ENCODE measurements at places on chromosomes 12 and 14. TPM values are rescaled to one million over a fixed set of nuclear protein-coding genes. Genes with fewer than 3 reads are reported as not detected.
A peak's percentile ranks its signal among the peaks of the same experiment; 100 is the strongest.

GRCh38 chr12:22626406-22626805, 1.4 kb downstream of the ETNK1 start:
- peak; percentile 11 for DNase-seq

GRCh38 chr12:96208346-96208745, 14.2 kb downstream of the ELK3 start:
- DNase-seq: peak; percentile 25

DNA sequence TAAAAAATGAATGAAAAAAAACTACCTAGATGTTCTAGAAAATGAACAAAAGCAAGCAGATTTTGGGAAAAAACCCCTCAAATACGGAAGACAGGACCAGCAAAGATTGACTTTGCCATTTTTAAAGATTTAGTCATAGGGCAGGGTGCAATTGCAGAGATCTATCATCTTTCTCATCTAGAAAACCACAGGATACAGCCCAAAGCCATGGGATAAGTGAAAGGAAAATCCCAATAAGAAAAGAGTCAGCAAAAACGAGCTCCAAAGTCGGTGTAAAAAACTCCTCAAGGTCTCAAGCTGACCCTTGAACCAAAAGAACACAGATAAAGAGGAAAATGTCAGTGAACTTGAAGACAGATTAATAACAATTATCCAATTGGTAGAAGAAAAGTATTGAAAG, 28.0 kb downstream of the CEP290 start:
- DNase-seq: peak; percentile 20

- no peak for DNase-seq
Observed at GRCh38 chr14:65075628-65076325, 26.5 kb downstream of the MAX start.

DNA sequence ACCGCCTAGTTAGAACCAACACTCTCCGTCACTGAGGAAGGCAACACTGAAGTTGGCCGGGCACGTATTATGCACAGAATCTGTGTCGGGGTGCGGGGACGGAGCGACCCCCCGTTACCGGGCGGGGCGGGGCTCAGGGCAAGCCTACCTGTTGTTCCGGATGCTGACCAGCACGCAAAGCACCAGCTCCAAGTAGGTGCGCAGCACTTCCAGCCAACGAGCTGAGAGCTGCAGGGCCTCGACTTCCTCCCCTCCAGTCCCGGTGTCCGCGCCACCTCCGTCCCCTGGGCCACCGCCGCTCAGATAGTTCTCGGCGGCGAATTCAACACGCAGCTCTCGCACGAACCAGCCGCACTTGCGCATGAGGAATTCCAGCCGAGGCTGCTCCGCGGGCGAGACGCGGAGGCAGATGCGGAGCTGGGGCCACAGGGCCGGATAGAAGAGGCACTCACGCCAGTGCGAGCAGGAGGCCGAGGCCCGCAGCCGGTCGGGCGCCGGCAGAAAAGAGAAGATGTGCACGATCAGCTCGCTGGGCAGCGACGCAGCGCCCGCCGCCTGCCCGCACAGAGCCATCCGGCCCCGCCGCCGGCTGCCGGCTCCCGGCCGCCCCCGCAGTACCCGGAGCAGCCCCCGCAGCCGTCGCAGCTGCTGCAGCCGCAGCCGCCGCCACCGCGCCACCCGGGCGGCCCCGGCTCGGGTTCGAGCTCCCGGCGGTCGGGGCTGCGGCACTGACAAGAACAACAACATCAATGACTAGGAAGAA, 636 bp downstream of the FBXO33 start:
- peak; percentile 40 for DNase-seq

DNA sequence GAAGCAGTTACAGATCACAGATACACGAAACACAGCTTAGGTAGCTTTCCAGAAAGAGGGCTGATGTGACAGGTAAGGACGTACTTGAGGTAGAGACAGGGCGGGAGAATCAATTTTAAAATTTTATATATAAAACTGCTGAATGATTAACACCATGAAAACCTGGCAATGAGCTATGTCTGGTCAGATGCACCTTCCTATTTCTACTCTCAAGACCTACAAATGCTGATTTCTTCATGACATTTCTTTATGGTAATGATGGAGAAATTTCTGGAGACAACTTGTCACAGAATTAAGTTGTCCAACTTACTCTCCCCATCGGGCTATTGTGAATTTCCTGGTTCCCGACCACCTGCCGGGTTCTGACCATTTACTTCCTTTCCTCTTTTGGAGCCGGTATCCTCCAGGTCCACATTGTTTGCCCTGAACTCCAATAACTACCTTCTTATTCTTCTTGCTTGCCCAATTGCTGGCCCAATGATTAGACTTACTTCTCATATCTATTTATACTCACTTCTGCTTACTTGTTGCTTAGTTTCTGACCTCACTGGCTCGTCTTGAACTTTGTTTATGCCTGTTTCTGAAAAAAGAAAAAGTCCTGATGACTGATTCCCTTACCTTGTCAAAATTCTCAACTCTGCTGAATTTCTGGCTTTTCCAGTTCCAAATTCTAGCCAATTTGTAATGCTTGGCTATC, 12.8 kb upstream of the ATP2B1 start:
- DNase-seq: no peak

The TCL1B gene
- not detected for total RNA-seq

The CLEC4D gene
- not detected for total RNA-seq

The TAS2R42 gene
- total RNA-seq: not detected

The ENDOU gene
- total RNA-seq: not detected

Measured in PC-3 (cell line).